BE2C (cell line): ENCODE measurements at places on chromosomes 3 and 15.

GRCh38 chr15:40043927-40044716, 5.1 kb upstream of the SRP14 start:
- no peak for DNase-seq

DNA sequence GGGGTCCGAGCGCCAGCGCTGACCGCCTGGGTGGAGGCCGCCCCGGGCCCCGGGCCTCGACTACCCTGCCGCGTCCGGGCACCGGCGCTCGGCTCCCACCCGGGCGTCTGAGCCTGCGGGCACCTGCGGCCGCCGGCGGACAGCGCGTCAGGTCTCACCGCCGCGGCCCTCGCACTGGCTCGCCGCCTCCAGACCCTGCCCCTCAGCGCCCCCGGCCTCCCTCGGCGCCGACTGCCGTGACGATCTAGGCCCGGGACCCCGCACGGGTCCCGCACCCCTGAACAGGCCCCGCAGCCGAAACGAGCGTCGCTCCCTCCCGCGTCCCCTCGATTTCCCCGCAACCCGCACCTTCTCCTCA, 297 bp downstream of the PRC1 start:
- no peak for DNase-seq

DNA sequence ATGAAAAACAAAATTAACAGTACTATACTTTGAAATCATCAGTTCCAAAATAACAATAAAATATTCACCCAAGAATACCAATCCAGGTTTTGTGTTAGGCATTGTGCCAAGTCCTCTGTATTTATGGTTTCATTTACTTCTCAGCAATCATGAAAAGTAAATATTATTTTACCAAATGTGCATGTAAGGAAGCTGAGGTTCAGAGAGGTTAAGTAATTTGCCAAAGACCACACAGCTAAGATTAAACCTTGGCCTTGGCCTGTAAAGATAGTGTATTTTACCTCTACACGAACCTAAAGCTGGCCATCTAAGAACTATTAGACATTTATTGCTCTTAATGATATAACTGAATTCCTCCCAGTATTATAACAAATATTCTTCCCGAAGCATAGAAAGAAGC, 124.4 kb upstream of the SLC2A2 start:
- DNase-seq, result no peak

- DNase-seq, result no peak
Observed at GRCh38 chr15:63969652-63970421, 76.4 kb downstream of the DAPK2 start.

- peak; percentile 12 for DNase-seq
Observed at GRCh38 chr3:118380576-118380975, 654.1 kb downstream of the IGSF11 start.
